ENCODE measurements at places on chromosomes 3 and 15.

- no peaks in the 10 kb centered on the region for H3K36me3 ChIP-seq
- DNase-seq, result no peak
- H3K27ac ChIP-seq, result no peak overlapping the region
- H3K4me1 ChIP-seq, result no peaks in the 10 kb centered on the region
Measured at GRCh38 chr15:95932676-95933075, 397.8 kb upstream of the NR2F2 start.

GRCh38 chr3:124373524-124373923 is 356.7 kb upstream of the UMPS start:
- no peak overlapping the region for H3K4me3 ChIP-seq
- DNase-seq, result no peak
- H3K36me3 ChIP-seq, result peaks cover 16% of the 10 kb centered on the region
- H3K27ac ChIP-seq, result no peak overlapping the region

- H3K4me1 ChIP-seq, result peaks cover 24% of the 10 kb centered on the region
- no peak overlapping the region for H3K4me3 ChIP-seq
- H3K27ac ChIP-seq, result no peak overlapping the region
- DNase-seq, result no peak
- no peaks in the 10 kb centered on the region for H3K27me3 ChIP-seq
Measured at GRCh38 chr3:144593881-144594280, 622.3 kb downstream of the DIPK2A start.

DNA sequence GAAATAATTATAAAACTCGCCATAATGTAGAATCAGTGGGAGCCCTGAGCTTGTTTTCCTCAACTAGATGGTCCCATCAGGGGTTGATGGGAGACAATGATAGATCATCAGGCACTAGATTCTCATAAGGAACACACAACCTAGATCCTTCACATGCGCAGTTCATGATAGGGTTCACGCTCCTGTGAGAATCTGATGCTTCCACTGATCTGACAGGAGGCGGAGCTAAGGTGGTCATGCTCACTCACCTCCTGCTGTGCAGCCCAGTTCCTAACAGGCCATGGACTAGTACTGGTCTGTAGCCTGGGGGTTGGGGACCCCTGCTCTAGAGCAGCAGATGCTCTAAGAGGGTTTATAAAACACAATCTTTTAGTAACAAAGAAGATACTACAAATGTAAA is 183.6 kb downstream of the ANXA2 start:
- H3K36me3 ChIP-seq, result no peaks in the 10 kb centered on the region
- no peaks in the 10 kb centered on the region for H3K27me3 ChIP-seq
- no peak overlapping the region for H3K27ac ChIP-seq
- no peak for DNase-seq
- H3K4me1 ChIP-seq, result no peaks in the 10 kb centered on the region
- no peak overlapping the region for H3K4me3 ChIP-seq

DNA sequence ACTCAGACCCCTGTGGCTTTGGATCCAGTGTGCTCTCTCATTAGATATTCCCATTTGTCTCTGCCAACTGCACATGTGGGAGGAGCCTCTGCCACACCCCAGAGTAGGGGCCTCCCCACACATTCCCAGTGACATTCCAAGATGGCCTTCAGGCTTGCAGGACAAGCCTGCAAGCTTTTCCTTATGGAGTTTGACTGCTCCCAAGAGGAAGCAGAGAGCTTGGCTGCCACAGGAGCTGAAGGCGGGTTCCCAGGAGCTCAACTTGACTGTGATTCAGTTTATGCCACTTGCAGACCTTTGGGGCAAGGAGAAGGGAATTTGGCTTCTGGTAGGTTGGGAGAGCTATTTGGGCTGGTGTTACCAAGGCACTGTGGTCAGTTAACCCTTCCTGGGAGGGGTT is 22.5 kb upstream of the EPHB1 start:
- H3K27ac ChIP-seq, result no peak overlapping the region
- H3K4me3 ChIP-seq, result no peak overlapping the region
- no peaks in the 10 kb centered on the region for H3K27me3 ChIP-seq
- no peaks in the 10 kb centered on the region for H3K36me3 ChIP-seq
- no peaks in the 10 kb centered on the region for H3K4me1 ChIP-seq

DNA sequence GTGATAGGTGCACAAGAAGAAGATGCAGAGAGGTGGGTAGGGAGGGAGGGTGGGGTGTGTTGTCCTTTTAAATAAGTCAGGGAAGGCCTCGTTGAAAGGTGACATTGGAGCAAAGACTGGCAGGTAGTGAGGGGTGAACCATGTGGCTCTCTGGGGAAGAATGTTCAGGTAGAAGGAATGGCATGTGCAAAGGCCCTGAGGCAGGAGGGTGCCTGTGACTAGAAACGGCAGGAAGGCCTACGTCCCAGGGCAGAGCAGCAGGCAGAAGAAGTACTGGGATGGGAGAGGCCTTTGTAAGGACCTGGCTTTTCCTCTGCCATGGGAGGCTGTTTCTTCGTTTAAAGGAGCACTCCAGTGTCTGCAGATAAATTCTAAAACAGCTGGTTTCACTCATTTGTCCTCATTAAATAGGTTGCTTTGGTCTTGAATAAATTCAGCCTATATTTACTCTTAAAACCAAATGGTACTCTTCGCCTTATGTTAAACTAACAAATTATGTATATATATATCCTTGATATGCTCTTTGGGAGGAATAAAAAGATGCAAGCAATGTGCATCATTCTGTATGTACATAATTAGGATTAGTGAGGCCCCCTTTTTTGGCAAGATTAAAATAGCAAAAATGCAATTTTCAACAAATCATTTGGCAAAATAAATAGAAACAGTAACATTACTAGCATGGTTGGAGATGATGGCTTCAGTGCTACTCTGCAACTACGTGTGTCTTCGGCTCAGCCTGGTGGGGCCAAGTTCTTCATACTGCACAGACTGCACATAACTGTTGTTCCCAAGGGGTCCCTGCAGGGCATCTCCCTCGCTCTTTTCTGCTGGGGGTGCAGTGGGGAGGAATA is 151.4 kb downstream of the KLF13 start:
- no peak overlapping the region for H3K4me3 ChIP-seq
- peaks cover 27% of the 10 kb centered on the region for H3K27me3 ChIP-seq
- H3K36me3 ChIP-seq, result no peaks in the 10 kb centered on the region

GRCh38 chr3:33035596-33035995 is 61.4 kb downstream of the GLB1 start:
- no peaks in the 10 kb centered on the region for H3K36me3 ChIP-seq
- no peak overlapping the region for H3K4me3 ChIP-seq
- H3K27ac ChIP-seq, result no peak overlapping the region

- H3K27ac ChIP-seq, result no peak overlapping the region
- H3K36me3 ChIP-seq, result no peaks in the 10 kb centered on the region
- H3K4me1 ChIP-seq, result no peaks in the 10 kb centered on the region
- H3K4me3 ChIP-seq, result no peak overlapping the region
- H3K27me3 ChIP-seq, result no peaks in the 10 kb centered on the region
Measured at GRCh38 chr15:93121107-93121506, 32.1 kb upstream of the RGMA start.

DNA sequence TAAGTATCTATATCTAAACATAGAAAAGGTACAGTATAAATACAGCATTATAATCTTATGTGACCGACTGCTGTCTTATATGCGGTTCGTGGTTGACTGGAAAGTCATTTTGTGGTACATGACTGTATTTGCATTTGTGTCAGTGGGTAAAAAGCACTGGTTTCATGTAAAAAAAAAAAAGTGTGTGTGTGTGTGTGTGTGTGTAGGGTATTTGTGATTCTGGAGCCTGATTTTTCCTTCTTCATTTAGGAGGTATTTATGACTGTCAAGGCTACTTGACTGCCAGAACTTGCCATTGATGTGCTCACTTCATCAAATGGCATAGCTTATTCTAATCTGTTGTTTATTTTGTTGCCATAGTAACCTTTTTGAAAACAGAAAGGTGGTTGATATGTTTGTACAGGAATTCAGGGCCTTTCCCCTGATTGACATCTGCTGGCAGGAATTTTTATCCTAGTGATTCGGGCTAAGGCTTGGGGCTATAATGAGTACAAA is 63.2 kb downstream of the AKAP13 start:
- peaks cover 9% of the 10 kb centered on the region for H3K36me3 ChIP-seq
- DNase-seq, result no peak
- peaks cover 31% of the 10 kb centered on the region for H3K4me1 ChIP-seq
- no peak overlapping the region for H3K27ac ChIP-seq
- no peaks in the 10 kb centered on the region for H3K27me3 ChIP-seq
- H3K4me3 ChIP-seq, result no peak overlapping the region

Data from WTC11 (cell line).